ENCODE measurements at places on chromosomes 16 and 17.

- DNase-seq = no peak
Observed at GRCh38 chr16:19610200-19610599, 54.7 kb downstream of the VPS35L start.

DNA sequence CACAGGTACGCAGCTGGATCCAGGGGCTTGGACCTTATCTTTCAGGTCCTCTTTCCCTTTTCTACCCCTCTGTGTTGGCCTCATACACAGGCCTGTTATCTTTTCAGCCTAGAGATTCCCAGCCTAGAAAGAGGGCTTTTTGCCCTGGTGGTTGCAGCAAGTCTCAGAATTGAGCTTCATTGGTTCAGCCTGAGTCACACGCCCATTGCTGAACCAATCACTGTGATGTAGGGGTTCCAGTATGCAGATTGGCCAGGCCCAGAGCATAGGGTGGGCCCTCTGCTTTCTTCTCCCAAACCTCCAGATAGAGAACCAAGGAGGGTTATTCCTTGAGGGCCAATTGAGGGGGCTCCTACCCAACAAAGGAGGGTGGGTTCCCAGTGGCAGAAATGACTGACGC lies 32.8 kb downstream of the GPT2 start:
- DNase-seq = no peak

DNA sequence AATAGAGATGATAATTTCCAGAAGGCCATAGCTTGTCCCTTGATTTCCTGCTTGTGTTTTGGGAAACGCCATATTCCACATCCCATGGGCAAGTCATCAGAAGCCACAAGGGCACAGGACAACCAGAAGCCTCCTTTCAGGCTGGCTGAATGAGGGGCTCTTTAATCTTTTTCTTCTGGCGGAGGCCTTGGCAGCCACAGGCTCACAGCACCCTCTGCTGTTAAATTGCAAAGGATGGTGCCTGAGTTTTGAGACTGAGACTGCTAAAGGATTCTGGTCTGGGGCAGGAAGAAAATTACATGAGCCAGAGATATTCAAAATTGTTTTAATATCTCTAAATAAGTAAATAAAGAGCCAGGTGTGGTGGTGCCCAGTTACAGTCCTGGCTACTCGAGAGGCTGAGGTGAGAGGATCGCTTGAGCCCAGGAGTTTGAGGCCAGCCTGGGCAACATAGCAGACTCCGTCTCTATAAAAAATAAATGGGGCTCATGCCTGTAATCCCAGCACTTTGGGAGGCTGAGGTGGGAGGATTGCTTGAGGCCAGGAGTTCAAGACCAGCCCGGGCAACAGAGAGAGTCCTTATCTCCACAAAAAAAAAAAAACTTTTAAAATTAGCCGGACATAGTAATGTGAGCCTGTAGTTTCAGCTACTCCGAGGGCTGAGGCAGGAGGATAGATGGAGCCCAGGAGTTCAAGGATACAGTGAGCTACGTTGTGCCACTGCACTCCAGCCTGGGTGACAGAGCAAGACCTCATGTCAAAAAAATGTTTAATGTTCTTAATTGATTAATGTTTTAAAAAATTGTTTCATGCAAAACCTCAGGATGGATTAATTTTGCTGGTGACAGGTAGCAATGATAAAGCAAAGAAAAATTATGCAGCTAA lies 26.3 kb downstream of the AARSD1 start:
- peak; percentile 71 for DNase-seq

- DNase-seq = no peak
Observed at GRCh38 chr17:59401274-59401673, 69.8 kb downstream of the YPEL2 start.

DNA sequence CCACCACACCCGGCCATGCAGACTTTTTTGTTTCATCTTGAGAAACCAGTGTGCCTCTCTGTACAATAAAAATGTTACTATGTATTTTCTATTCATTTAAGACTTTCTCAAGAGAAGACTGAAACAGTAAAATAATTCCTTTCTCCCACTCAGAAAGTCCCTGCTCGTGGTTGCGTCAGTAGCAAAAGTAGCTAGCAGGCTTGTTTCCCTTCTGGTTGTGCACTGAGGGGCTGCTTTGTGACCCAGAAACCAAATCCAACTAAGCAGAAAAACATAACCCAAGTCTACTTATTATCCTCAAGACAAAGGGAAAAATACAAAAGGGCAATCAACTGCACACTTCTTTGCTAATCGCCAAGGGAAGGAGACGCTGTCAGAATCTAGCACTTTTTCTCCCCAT lies 3.4 kb upstream of the PNPO start:
- DNase-seq = no peak

GRCh38 chr17:50493744-50494143 lies 14.5 kb upstream of the MYCBPAP start:
- DNase-seq = no peak

DNA sequence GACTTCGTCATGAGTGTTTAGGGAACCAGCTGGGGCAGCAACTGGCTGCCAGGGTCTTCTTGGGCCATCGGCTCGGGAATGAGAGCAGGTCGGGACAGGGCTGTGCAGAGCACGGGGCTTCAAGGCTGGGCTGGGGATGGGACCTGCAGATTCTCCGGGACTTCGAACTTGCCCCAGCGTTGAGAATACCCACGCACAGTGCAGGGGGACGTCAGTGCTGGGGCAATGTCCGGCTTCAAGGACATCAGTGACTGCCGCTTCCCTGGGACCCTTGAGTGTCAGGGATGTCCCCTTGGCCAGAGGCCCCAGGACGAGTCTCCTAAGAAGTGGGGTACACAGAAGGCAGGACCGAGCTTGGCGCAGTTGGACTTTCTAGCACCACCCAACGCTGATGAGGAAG lies 76.3 kb downstream of the MGAT5B start:
- DNase-seq = no peak

DNA sequence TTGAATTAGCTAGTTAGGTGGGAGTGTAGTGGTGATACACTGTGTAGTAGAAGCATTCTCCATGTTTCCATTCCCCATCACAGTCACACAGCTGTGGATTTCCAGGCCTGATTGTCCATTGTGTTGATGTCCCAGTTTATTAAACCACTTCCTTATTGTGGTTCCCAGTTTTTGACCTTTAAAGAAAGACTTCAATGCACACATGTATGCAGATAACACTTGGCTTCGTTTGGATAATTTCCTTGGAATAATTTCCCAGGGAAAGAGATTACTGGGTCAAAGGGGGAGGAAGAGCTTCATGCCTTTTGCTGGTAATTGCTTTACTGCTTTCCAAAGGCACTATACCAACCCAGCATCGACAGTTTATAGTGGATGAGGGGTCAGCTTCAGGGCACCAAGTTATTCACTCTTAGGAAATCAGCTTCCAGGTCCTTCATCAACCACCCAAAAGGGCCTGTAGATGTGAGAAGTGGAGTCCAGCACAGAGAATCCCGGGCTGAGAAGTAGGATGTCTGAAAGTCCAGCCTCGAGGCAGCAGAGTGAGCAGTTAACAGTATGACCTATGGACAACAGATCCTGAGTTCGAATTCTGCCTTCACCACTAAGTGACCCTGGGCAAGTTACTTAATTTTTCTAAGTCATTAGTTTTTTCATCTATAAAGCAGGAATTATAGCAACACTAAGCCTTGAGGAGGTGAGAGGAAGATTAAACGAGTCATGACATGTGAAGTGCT lies 31.3 kb upstream of the TNS4 start:
- DNase-seq = no peak

- DNase-seq = no peak
Observed at GRCh38 chr17:50355701-50356341, 9.9 kb downstream of the XYLT2 start.

- DNase-seq = no peak
Observed at GRCh38 chr16:78608305-78608776, 508.9 kb downstream of the WWOX start.

- no peak for DNase-seq
Observed at GRCh38 chr16:11686713-11687380, 18.6 kb downstream of the SNN start.

DNA sequence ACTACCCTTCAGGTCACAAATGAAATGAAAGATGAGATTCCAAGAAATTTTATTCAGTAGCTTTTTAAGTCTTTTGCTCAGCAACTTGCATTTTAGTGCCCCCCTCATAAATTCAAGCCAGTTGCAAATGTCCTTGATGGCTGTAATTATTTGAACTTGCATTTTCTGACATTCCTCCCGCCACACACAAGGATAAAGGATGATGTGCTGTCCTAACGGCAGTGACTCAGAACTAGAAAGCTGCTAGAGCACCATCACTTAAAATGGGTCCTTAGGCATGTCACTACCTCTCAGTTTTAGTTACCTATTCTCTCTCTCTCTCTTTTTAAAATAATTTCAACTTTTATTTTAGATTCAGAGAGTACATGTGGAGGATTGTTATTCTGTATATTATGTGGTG lies 306.7 kb downstream of the CNTNAP4 start:
- DNase-seq = no peak

GRCh38 chr16:86015606-86016005 lies 116.6 kb downstream of the IRF8 start:
- no peak for DNase-seq

GRCh38 chr17:56152874-56153602 lies at the start of gene ANKFN1:
TSS of gene ANKFN1 (plus strand) at chr17:56153475. CDS start at chr17:56212668, 59,193 bp downstream.
- peak; percentile 23 for DNase-seq

GRCh38 chr17:6090253-6090652 lies 20.1 kb downstream of the WSCD1 start:
- DNase-seq = no peak

DNA sequence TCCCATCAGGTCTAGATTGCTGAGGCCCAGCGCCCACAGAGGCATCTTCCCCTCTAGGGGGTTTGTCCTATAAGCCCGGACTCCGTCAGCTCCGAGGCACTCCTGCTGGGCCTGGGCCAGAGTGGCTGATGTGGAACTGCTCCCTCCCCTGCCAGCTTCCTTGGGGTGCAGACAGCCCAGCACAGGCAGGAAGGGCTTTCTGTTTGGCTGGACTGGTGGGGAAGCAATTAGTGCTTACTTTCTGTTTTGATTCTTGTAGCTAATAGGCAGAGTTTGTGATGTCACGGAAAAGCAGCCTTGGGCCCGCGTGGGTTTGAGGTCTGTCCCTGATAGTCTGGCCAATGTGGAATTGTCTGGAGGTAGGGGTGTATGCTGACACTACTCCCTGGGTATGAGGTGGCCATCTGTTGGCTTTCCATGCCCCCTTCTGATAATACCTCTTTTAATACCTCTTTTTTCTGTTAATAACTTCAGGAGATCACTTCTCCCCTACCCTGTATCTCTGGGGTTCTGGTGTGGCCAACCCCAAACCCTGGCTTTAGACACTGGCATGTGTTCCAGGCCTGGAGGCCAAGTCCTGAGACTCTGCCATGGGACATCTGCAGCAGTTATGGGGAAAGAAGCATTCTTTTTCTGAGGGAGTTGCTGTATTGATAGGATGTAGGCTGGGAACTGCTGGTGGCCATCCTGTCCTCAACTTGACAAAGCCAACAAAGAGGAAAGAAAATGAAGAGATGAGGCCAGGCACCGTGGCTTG lies 190.9 kb downstream of the RAB11FIP4 start:
- peak; percentile 78 for DNase-seq

DNA sequence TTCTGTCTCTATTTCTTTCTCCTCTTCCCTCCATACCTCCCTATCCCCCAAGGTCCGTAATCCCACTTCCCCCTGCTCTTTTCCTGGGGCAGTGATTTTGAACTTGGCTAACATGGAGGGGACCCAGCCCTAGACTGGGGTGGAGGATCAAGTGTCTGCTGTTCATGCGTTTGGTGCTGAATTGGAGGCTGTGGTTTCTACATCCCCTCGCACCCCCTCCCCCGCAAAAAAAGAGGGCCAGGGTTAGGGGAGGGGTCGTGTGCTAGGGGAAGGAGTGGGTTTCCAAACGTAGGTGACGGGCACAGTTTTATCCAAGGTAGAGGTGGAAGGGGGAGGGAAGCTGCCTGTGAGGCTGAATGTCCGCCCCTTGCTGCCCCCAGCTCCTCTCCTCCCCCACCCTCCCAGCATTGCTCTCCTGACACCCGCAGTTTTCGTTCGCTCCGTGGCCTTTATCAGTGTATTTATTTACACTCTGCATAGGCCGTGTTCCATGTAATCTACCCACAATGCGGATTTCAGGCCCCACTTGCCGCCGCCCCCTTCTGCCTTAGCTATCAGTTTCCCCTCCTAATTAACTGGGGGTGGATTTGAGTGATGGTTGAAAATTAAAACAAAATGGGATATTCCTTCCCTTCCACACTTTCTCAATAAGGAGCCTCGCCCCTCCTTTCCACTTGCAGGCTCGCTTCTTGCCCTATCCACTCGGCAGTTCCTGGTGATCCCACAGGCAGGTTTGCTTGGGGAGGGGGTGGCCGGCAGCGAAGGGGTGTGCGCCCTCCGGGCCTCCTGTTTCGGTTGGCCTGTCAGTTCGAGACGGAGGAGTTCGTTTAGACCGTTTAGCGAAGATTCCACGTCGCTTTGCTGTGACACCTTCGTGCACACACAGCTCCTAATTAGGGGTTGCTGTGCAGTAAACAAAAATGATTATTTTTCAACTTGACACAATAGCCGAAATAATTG lies 2.0 kb downstream of the GNAO1 start:
- DNase-seq = peak; percentile 24

DNA sequence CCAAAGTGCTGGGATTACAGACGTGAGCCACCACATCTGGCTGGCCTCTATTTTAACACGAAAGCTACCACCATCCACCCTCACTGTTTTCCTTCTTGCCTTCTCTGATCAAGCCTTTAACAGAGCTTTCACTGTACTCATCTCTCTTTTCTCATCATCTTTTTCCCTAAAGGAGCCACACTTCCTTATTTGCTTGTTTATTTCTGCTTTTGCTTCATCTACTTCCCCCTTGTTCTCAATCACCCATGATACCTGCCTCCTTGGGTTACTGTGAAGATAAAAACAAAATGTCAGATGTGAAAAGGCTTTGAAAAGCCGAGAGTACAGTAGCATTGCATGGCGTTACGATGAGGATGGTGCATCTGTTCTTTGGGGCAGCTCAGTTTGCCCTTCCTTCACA lies 79.9 kb downstream of the ZNF18 start:
- DNase-seq = no peak
